ENCODE measurements at places on chromosomes 5 and 9.

DNA sequence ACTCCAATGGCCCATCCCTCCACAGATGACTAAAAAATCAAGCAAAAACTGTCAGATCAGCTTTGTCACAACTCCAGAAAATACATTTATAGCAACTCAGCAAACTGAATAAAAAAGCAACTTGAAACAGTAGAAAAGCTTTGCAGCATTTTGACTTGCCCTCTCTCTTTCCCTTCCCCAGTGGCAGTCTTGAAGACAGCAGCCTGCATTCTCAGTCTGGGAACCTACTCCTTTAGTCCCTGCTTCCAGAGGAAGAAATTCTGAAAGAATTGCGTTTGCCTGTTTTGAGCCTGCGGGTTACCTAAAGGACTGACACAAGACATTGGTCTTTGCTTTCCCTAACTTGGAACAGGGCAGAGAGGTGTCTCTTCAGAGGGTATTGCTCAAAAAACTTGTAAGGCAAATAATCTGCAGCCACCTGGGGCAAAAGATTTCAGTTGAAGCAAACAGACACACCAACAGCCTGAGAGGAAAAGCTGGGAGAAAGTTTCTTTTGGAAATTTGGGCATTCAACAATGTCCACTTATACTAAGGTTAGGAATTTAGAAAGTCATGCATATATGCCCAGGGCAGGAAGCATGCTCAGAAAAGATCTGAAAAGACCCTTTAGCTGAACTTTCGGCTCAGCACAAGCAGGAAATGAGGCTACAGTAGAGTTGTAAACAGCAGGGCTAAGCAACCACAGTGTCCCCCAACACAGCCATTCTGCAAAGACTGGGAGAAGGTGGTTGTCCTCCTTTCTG, 15.2 kb upstream of the SLC35D2 start:
- no peak for DNase-seq

DNA sequence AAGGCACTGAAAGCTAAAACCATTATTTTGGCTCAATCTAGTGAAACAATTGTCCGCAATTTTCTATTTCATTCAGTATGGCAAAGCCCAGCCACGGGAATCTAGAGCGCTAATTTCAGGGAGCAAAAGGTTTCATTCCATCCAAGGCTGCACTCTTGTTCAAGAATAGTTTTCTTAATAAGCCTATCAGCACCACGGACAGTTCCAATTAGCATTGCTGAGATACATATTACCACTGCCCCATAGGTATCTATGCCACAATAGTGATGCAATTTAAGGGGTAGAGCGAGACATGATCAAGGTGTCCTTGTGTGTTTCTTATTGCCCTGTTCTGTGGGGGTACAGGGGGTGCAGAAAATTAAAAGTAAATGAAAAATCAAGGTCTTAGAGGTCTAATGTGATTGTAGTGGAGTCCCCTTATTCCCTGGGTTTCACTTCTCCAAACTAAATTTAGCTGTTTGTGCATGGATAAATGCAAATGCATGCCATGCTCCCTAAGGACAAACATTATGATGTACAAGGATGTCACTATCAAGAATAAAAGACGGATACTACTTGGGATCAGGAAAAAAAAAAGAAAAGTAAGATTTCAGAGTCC, 45.5 kb downstream of the SPOCK1 start:
- DNase-seq: no peak

DNA sequence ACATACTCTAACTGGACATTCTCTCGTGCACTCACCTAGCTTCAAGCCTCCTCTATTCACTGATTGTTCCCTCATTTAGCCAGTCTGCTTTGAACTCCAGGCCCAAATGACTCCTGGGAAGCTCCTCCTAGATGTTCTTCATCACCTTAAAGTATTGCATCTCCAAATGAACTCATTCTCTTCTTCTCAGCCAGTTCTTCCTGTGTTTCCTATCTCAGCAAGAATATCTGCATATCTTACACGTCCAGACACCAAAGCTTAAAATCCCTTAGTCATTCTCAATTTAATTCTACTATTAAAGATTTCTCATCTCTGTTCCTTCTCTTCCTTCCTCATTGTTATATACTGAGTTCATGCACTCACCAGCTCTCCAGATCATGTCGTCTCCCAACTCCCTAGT, 118.6 kb upstream of the DAB2 start:
- DNase-seq: no peak

- no peak for DNase-seq
Observed at GRCh38 chr9:347667-348292, 133.1 kb downstream of the DOCK8 start.

DNA sequence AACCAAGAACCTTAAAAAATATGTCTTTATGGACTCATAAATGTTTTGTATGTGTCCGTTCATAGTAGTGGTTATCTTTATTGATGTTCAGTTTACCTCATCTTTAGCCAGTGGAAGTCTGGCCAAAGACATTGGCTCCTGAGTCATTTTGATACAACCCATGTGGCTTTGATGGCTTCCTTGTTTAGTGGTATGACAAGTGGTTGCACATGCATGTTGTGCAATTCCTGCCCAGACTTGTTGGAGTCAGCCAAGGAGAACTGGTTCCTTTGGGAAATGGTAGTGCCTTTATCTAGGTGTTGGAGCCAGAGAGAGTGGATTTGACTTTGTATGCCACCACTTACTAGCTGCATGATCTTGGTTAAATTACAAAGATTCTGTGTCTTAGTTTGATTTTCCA, 94.3 kb downstream of the RPS23 start:
- DNase-seq: no peak

GRCh38 chr9:88017096-88017495, 42.8 kb upstream of the CDK20 start:
- DNase-seq: no peak

DNA sequence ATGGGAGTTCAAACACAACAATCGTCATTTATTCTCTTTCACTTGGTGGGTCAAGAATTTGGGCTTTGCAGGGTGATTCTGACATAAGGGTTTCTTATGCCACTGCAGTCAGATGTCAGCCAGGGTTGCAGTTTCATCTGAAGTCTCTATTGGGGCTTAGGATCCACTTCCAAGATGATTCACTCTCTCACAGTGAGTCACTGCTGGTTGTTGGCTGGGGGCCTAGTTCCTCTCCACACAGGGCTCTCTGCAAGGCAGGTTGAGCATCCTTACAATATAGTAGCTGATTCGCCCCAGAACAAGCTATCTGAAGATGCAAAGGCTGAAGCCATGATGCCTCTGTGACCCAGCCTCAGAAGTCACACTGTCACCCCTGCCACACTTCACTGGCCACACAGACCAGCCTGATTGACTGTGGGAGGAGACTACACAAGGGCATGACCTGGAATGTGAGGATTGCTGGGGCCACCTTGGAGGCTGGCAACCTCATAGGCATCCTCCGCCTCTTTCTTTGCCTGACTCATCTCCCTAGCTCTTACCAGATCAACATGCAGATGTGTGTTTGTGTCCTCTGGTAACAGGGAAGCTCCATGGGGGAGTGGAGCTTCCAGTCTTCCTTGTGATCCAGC, 4.5 kb upstream of the CARD19 start:
- DNase-seq: no peak

GRCh38 chr5:19855931-19856330, 132.1 kb downstream of the CDH18 start:
- DNase-seq: no peak

- no peak for DNase-seq
Observed at GRCh38 chr9:112311497-112311896, 21.9 kb downstream of the PTBP3 start.

DNA sequence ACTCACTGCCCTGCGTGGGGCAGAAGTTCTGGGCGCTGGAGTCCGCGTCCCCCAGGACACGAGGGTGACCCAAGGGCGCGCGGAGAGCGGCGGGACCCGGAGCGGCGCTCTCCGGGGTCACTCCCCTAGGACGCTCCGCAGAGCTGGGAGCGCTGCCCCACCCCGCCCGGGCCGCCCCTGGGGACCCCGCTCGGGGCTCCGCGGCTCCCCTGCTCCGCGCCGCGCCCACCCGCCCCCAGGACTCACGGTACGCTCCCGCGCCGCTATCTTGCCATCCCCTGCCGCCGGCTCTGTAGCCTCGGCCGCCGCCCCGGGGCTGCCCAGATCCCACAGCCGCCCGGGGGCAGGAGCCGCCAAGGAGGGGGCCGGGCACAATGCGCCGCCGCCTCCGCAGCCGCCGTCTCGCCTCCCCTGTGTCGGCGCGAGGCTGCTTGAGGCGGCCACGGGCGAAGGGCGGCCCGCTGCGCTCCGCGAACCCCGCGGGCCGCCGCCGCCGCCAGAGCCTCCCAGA, 303 bp downstream of the LIFR start:
- DNase-seq: no peak

GRCh38 chr5:157197086-157197485, 16.4 kb downstream of the ITK start:
- no peak for DNase-seq

GRCh38 chr9:118529624-118530214, 825.5 kb downstream of the TLR4 start:
- no peak for DNase-seq

GRCh38 chr9:18365651-18366050, 108.3 kb upstream of the ADAMTSL1 start:
- no peak for DNase-seq

DNA sequence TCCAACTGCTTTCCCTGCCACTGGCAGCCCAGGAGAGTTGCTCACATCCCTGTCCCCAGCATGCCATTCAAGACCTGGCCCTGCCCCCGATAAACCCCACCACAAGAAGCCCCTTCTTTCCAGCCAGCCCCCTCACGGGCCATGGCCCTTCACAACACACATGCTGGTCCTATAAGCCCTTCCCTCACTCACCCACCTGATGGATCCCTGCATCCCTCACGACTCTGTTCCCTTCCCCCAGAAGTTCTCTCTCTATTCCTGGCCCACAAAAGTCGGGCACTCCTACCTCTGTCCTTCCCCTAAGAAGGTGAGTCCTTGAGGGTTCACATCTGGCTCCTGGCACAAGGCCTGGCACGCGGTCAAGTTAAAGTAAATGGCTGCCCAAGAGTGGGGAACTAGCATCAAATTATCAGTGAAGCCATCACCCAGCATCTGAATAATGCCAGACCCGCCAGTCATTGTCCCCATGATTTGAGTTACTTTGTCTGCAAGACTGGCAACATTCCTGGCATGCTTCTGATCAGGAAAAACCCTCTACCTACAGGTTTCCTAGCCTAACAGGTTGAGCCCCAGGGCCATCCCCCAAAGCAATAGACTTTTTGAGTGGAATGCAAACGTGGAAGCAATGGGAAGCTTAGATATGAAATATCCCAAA, 65.9 kb downstream of the CRB2 start:
- no peak for DNase-seq

- DNase-seq: no peak
Observed at GRCh38 chr9:12462861-12463260, 230.3 kb upstream of the TYRP1 start.

DNA sequence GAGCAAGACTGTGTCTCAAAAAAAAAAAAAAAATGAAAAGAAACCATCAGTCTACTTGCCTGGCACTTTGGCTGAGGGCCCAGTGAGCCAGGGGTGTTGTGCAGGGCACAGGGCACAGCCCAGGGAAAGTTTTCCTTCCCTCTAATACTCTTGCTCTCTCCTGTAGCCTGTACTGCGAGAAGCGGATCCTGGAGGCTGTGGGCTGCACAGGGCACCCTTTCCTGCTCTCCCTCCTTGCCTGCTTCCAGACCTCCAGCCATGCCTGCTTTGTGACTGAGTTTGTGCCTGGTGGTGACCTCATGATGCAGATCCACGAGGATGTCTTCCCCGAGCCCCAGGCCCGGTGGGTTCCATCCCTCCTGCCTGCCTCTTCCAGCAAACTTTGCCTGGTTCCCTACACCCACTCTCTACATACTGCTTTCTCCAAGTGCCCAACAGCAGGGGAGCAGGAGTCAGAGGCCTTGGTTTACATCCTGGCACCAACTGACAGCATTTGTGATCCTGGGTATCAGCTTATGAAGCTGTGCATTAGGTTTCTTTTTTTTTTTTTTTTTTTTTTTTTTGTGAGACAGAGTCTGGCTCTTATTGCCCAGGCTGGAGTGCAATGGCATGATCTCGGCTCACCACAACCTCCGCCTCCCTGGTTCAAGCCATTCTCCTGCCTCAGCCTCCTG, 7.2 kb downstream of the ZDHHC12 start:
- DNase-seq: no peak

GRCh38 chr9:99561509-99561917, 260.2 kb upstream of the NR4A3 start:
- DNase-seq: no peak

DNA sequence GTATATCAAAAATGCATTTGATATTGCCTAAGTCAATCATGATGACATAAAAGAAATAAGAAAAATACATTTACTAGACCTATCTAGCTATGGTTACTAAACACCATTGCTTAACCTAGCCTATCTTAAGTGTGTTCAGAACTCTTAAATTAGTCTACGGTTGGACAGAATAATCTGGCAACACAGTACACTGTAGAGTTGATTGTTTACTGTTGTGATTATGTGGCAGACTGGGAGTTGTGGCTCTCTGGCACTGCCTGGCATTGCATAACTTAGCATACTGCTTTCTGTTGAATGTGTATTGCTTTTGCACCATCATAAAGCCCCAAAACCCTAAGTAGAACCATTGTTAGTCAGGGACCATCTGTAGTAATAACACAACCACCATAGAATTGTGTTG, 21.2 kb upstream of the ZFAND5 start:
- DNase-seq: no peak

- no peak for DNase-seq
Observed at GRCh38 chr5:174733091-174733690, 8.8 kb downstream of the MSX2 start.

DNA sequence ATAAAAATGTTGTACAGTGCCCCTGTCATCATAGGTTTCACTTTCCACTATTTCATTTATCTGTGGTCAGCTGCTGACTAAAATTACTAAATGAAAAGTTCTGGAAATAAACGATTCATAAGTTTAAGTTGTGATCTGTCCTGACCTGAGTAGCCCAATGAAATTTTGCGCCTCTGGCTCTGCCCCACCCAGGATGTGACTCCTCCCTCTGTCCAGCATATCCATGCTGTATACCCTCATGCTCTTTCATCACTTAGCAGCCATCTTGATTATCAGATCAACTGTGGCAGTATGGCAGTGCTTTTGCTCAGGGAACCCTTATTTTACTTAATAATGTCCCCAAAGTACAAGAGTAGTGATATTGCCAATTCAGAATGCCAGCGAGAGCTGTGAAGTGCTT, 97.3 kb downstream of the STARD4 start:
- no peak for DNase-seq

GRCh38 chr5:2427983-2428382, 323.5 kb downstream of the IRX2 start:
- DNase-seq: no peak

DNA sequence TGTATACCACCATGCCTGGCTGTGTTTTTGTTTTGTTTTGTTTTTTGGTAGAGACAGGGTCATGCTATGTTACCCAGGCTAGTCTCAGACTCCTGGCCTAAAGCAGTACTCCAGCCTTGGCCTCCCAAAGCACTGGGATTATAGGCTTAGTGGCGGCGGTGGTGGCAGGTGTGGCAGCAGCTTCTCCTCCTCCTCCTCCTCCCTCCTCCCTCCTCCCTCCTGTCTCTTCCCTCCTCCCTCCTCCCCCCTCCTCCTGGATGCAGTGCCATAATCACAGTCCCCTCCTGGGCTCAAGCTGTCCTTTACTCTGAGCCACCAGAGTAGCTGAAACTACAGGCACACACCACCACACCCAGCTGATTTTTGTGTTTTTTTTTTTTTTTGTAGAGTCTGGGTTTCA, 71.2 kb downstream of the UHRF2 start:
- DNase-seq: no peak
